ENCODE measurements at places on chromosomes 7 and 10.

DNA sequence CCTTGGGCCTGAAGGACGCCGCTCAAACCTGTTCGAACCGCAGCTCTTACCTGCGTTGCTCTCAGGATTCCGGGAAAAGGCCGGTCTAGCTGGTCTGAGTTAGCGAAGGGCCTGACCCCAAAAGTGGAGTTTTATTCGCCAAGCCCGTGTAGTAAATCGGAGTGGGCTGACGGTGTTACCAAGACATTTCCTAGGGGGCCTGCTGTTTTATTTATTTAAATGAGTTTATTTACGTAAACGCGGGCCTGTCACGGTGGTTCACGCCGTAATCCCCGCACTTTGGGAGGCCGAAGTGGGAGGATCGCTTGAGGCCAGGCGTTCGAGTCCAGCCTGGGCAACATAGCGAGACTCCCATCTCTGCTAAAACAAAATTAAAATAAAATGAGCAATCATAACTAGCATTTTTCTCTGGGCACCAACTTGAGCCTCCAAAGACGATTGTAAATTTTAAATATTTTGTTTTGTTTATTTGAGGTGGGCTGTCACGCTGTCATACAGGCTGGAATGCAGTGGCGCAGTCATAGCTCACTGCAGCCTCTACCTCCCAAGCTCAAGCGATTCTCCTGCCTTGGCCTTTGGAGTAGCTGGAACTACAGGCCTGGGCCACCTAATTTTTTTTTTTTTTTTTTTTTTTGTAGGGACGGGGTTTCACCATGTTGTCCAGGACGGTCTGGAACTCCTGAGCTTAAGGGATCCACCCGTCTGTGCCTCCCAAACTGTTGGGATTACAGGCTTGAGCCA, 903 bp downstream of the ZNF655 start:
- no peak for DNase-seq

DNA sequence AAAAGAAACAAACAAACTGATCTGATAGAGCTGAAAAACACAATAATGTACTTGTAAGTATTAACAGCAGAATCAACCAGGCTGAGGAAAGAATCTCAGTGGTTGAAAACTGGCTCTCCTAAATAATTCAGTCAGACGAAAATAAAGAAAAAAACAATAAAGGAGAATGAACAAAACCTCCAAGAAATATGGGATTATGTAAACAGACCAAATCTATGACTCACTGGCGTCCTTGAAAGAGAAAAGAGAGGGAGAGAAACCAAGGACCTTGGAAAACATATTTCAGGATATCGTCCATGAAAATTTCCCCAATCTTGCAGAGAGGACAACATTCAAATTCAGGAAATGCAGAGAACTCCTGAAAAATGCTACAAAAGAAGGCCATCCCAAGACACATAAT, 62.9 kb downstream of the FBXL13 start:
- DNase-seq: no peak

DNA sequence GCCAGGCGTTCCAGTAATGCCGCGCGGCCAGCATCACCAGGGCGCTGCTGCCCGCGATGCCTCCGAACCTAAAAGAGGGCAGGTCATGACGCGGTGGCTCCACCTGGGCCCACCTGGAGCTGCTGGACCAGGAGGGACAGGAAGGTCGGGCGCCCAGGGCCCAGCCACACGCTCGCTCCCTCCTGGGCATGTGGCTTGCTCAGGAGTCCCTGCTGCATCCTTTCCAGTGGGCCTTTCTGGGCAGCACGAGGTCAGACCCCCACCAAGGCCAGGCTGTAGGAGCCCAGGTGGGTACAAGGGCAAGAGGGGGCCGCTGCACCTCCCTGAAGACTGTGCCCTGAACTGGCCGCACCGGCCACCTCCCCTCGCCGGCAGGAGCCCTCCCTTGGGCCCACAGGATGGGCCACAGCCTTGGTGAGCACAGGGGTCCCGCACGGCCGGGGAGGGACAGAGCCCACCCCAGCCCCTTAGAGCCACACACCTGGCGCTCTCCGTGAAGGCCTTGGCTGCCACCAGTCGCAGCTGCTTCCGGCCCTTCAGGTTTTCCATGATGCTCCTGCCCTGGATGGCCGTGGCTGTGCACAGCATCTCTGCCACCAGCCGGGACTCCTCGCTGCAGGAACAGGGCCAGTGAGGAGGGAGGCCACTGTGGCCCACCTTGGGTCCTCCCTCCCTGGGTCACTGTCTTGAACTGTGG, 43.2 kb downstream of the CFAP46 start:
- DNase-seq: no peak

GRCh38 chr10:87798082-87798481, 19.9 kb downstream of the ATAD1 start:
- DNase-seq: no peak

DNA sequence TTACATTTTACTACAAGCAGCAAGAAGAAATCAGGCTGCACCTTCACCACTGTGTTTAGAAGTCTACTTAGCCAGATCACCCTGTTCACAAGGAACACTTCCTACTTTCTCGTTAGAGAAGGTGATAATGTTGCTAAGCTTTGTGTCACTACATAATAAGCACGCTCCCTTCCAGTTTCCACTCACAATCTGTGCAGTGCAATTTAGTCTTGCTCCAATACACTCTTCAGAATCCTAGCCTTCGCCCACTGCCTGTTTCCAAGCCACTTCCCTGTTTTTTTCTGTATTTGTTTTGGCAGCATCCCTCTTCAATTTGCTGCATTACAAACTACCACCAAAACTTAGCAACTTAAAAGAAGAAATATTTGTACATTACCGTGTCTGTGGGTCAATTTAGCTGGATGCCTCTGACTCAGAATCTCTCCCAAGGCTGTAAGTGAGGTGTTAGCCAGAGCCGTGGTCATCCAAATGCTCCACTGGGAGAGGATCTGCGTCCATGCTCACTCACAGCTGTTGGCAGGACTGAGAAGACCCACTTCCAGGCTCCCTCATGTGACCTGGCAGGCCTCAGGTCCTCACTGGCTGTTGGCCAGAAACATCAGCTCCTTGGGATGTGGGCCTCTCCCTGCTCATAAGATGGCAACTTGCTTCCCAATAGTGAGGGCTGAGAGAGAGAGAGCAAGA, 110.4 kb downstream of the PON1 start:
- DNase-seq: no peak

- DNase-seq: no peak
Observed at GRCh38 chr7:77310982-77311381, 105.2 kb downstream of the GSAP start.

GRCh38 chr10:63977329-63977923, 456.2 kb downstream of the REEP3 start:
- DNase-seq: peak; percentile 70

- DNase-seq: no peak
Observed at GRCh38 chr10:5499493-5500140, at the start of gene CALML5. Gene CALML5 (minus strand): TSS chr10:5499570. CDS start chr10:5499438, 132 bp downstream.

DNA sequence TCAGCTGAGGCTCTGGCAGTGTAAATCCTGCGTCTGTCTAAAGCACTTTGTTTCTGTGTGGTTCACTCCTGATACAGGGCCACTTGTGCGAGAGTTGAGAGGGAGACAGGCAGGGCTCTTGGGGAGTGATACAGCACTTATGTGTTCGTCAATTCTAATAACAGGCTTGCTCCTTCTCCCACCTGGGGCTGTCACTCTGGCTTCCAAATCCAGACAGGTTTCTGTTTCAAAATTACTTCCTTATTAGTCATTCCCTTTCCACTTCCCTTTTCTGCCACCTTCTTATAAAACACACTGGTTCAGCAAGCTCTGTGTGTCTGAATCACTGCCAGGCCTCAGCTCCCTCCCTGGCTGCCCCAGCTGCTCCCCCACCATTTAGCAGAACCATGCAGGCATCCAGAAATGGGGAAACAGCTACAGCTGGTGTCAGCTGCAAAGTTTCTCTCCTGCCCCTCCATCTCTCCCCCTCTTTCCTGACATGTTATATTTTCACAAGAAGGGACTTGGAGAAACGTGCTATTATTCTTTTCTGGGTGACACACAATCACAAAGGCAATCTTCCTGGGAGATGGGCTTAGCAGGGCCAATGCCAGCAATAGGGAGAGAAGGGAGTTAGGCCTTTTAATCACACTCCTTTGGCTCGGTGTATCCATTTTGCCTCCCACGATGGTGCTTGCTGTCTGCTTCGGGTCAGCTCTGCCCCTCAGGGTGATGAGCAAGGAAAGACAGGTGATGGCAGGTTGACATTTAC, 58.4 kb upstream of the ZNRF2 start:
- DNase-seq: no peak

- no peak for DNase-seq
Observed at GRCh38 chr10:92972886-92973285, 87.7 kb upstream of the CYP26C1 start.

- no peak for DNase-seq
Observed at GRCh38 chr10:82308641-82309040, 433.6 kb downstream of the NRG3 start.

DNA sequence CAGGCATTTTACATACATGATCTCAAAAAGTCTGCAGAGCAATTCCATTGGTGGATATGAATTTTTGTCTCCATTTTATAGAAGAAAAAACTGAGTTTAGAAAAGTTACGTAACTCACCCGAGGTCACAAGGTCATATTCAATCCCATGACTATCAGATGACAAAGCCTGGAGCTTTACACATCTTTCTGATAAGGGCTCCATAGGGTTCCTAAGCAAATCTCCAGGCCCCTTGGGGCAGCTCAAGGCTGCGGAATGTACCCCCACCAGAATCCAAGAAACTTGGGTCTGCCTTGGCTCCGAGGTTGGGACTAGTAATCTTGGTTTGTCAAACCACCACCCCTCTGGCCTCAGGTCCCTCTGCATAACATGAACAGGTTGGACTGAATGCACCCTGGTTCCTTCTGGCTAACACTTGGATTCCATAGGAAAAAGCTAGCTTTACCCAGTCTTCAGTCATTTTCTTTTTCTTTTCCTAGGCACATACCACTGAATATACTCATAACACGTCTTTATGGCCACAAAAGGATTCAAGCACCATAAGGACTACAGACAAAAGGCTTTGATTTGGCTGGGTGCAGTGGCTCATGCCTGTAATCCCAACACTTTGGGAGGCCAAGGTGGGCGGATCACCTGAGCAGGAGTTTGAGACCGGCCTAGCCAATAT, 55.5 kb downstream of the PIP4K2A start:
- DNase-seq: no peak

DNA sequence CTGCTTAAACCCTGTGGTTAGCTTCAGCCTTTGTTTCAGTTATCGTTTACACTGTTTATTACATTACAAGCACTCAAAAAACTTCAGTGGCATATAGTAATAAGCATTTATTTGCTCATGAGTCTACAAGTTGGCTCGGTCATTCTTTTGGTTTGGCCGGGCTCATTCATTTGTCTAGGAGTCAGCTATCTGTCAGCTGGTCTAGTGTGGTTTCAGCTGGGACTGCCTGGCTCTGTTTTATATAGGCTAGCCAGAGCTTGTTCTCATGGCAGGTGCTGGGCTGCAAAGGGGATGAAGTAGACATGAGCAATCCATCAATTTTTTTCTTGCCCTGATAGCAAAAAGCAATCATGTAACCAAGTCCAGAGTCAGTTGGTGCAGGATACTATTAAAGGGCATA, 103.6 kb downstream of the MKLN1 start:
- DNase-seq: no peak

GRCh38 chr10:47223236-47223635, 76.8 kb upstream of the GDF10 start:
- no peak for DNase-seq

DNA sequence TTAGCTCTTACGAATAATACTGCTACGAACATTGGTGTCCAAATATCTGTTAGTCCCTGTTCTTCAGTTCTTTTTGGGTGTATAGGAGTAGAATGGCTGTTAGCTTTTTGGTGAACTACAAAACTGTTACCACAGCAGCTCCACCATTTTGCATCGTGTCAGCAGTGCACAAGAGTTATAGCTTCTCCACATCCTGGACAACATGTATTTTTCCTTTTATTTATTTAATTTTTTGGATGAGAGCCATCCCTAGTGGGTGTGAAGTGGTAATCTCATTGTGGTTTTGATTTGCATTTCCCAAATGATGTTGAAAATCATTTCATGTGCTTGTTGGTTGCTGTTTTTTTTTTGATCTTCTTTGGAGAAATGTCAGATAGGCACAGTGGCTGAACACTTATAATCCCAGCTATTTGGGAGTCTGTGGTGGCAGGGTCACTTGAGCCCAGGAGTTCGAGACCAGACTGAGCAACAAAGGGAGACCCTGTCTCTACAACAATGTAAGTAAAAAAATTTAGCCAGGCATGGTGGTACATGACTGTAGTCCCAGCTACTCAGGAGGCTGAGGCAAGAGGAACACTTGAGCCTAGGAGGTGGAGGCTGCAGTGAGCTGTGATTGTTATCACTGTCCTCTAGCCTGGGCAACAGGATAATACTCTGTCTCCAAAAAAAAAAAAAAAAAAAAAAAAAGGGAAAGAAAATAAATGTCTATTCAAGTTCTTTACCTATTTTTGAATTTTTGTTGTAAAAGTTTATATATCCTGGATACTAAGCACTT, 31.7 kb downstream of the TRIM24 start:
- no peak for DNase-seq

- DNase-seq: no peak
Observed at GRCh38 chr10:90417029-90417428, 440.8 kb downstream of the HTR7 start.

- DNase-seq: no peak
Observed at GRCh38 chr10:62024026-62024701, 122.7 kb downstream of the ARID5B start.

DNA sequence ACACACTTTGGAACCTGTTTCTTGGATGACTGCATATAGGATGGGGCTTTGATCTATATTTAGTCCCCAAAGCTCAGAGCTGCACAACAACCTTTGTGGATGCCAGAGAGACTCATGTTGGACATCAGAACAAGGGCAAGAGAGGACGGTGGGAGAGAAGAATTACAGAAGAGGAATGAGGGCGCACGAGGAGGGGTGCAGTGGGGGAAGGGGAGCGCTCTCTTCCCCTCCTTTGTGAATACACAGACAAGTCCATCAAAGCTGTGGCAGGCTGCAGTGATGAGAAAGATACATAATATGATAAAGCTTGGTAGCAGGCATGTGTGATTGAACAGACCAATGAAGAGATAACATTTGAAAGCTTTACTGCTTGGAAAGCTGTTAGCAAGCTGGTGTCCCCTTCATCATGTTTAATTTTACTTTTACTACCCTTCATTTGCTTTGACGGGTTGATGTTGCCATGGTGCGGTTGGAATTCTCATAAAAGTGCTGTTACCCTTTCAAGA, 857.8 kb downstream of the KCNMA1 start:
- DNase-seq: no peak

DNA sequence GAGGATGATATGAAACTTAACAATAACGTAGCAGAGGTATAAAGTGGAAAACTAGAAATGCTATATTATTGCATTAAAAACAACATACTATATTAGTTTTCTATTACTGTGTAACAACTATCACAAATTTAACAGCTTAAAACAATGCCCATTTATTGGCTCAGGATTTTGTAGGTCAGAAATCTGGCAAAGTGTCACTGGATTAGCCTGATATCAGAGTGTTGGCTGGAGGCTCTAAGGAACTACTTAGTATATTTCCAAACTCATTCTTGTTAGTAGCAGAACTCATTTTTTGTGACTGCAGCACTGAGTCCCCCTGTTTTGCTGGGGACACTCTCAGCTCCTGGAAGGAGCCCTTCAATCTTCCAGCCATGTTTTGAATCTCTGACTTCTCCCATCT, 306.8 kb downstream of the ETV1 start:
- no peak for DNase-seq

- DNase-seq: no peak
Observed at GRCh38 chr10:71638064-71638821, 81.3 kb downstream of the C10orf105 start.

- DNase-seq: no peak
Observed at GRCh38 chr7:105905910-105906568, 29.6 kb upstream of the ATXN7L1 start.

All from HAP-1 (cell line).